ENCODE measurements at places on chromosomes 5 and 9.

- no peak for DNase-seq
These were observed 53.0 kb upstream of the C6 start for GRCh38 chr5:41266377-41266776.

DNA sequence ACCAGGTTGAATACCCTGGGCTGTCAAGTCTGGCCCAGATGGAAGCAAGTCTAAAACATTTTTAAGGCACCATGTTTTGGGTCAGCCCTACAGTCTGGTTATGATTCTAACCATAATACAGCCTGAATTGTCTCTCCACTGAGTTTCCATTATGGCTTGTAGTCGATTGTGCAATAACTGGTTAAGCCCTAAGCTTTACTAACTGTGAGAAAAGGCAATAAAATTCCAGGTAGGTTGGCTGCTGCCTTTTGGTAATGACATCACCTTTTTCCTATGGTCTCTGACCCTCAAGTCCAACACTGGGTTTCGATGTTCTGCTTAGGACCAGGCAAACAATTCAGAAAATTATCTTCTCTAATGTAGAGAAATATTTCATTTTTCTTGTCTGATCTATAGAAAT is 243.3 kb downstream of the ACTL7B start:
- no peak for DNase-seq

GRCh38 chr9:137218754-137219271 is 3.2 kb downstream of the RNF208 start:
- DNase-seq, result no peak

DNA sequence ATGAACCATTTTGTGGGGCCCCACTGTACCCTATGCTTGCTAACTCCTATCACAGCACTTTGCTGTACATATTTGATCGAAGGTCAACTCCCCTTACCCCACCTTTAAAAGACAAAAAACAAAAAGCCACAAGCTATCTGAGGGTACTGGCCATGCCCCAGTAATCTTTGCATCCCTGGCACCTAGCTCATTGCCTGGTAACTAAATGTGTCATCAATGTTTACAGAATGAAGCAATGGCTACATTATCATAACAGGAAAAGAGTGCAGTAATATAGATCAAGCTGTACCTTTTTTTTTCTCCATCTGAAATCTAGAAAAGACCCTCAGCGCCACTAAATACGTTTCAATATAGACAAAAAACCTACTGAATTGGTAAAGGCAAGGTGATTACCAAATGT is 188.0 kb downstream of the ELAVL2 start:
- DNase-seq, result no peak

DNA sequence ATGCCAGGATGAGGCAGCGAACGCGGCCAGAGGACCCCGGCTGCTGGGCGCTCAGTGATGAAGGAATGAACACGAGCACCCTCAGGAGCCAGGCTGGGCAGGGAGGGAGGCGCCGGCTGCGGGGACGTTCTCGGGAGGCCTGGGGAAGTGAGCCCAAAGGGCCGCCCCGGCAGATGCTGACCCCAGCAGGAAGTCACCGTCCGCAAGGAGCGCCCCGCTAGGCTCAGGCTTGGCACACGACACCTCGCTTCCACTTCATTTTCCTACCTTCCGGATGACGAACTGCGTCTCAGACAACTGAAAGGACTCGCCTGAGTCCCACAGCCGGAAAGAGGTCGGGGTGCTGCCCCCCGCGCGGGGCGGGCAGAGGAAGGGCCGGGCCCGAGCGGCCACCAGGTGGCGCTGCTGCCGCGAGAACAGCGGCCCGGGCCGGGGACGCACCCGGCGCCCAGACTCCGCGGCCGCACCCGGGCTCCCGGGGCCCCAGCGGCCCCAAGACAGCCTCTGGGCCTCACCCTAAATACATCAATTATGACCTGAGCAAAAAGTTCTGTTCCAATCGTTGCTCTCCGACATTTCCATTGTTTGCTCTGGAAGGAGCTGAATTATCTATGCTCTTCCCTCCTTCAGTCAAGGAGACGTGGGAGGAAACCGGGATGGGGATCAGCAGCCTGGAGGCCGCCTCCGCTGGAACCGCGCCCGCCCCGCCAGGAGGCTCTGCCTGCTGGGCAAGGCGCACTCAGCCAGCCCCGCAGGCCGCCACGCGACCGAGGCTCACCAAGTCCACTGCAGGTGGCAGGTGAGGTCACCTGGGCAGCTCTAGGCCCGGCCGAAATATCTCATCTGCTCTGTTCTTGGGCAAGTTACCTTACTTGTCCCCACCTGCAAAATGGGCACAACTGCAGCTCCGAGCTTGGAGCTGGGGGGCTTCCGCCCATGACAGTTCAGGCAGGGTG is 107.0 kb downstream of the ZNF354C start:
- DNase-seq, result peak; percentile 42

Measured in fibroblast of gingiva (primary cell).